Type B pancreatic cell (in vitro differentiated cells): ENCODE measurements at places on chromosomes 16 and 17.

DNA sequence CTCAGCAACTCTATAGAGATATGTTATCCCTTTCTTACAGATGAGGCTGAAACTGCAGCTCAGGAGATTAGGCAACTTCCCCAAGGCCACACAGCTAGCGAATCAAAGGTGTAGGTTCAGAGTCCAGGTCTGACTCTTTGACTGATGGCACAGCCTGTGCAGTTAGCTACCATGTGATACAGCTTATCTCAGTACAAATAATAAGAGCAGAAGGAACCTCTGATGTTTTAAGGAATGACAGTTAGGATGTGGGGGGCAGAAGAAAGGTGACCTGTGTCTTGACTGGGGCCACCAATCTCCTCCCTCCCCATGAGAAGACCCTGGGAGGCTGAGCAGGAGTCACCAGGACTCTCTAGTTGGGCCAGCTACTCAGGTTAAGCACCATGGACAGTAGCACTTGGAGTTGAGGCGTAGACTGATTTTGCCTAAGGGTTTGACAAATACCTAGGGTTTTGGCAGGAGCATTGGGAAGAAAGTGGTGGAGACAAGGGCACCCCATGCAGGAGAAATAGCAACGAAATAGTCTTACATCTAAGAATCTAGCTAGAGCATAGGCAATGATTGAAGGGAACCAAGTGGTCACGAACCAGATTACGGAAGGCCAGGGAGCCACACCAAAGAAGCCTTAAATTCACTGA is 22.8 kb upstream of the ACSM2B start:
- no peak for DNase-seq

DNA sequence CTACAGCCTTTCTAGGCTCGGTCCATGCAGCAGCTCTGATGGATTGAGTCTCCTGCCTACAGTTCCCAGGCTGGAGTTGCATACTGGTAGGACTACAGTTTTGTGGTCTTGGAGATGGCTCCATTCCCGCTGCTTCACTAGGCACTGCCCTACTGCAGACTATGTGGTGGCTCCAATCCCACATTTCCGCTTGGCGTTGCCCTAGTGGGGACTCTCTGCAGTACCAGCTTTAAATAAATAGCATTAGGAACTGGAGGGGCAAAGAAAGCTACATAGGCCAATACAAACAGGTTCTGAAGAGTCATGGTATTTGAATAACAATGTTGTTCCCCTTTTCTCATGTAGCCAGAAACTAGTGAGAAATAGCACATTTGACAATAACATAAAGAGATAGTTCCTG is 5.4 kb upstream of the GOSR2 start:
- no peak for DNase-seq

DNA sequence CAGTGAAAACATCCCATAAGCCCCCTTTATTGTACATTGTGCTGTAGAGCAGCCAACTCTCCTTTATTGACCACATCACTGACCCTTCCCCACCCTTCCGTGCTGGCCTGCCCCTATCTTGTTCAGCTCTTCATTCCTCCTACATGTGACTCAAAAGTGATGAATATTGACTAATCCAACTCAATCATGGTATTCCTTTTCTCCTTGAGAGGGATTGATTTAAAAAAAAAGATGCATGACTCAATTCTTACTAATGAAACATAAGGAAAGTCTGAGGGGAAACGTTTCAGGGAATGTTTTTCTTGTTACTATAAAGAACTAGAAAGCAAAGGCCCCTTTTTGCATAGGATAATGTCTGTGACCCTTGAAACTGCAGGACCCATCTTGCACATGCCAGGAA is 125.2 kb upstream of the SOX9 start:
- no peak for DNase-seq

- DNase-seq, result no peak
These were observed 3.2 kb upstream of the PABPN1L start for GRCh38 chr16:88869673-88869980.

DNA sequence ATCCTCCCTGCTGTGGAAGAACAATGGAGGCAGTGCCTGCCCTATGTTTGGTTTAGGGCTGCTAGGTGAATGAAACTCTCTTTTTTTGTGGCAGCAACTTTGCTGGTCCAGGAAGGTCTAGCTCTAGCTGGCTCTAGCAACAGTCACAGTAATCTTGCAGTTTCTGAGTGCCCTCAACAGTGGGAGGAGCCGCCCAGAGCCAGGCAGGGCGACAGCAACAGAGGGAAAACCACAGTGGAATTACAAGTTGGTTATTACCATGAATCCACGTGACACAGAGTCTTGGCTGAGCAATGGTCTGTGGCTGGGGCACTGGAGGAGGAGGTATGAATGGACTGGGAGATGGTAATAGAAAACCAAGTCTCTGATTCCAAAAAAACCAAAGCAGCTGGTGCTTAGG is 10.3 kb downstream of the HSPB9 start:
- no peak for DNase-seq

DNA sequence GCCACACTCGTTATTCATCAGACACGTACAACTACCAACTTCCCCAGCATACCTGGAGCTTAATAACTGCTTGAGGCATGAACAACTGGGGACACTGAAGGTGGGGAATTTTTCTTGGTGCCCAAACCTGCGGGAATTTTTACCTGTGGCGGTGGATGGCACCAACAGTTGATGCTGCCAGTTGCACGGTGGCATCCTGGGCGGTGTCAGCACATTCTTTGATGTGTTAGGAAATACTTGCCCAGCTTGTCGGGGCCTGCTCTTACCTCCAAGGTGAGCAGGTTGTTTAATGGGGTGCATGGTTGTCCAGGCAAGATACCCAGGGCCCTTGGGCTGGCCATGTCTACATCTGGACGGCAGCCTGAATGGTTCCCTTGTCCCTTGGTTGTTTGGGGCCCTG is 79.6 kb downstream of the CRISPLD2 start:
- no peak for DNase-seq

GRCh38 chr17:76546556-76547182 is 6.8 kb downstream of the PRCD start:
- no peak for DNase-seq

DNA sequence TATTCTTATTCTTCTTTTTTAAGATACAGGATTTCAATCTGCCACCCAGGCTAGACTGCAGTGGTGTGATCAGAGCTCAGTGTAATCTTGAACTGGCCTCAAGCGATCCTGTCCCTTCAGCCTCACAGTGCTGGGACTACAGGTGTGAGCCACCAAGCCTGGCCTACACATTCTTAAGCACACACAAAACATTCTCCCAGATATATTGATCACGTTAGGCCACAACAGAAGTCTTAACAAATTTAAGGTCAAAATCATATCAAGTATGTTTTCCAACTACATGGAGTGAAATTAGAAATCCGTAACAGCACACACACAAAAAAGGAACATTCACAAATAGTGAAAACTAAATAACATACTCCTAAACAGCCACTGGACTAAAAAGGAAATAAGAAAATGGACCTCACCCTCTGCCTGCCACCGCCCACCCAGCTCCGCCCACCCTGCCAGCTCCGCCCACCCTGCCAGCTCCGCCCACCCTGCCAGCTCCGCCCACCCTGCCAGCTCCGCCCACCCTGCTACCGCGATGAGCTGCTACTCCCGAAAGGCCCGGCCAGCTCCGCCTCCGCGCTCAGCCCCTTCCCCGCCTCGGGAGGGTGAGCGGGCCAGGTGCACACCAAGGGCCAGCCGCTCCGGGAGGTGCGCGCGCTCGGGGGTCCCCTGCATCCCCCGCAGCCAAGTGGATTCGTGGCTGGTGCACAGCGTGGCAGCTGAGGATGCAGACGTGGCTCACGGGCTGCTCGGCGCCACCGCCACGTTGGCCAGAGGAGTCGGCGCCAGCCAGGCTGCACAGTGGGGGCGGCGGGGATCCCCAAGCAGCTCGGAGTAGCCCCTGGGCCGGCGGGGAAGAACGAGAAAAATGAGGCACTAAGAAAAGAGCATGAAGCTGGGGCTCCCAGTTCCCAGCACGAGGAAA is 41.2 kb downstream of the C16orf87 start:
- DNase-seq, result peak; percentile 84

DNA sequence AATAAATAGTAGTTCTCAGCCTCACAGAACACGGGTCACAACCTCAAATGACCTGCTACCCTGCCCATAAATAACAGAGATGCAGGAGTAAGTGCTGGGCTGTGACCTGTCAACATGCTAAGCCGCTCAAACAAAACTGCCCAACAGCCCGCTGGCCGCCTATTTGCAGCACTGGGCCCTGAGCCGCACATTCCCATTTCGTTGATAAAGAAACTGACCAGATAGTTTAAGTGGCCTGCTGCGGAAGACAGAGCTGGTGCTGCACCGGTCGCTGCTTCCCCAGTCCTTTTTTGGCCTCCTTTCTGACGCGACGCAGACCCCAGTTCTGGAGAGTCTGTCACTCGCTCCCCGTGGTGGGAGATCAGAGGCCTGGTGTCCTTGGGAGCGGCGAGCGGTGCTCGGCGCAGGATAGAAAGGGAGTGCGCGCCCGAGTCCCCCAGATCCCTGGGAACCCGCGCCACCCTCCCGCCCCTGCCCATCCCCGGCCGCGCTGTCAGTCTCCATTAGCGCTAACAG is 349 bp upstream of the SLC6A2 start:
- DNase-seq, result no peak

DNA sequence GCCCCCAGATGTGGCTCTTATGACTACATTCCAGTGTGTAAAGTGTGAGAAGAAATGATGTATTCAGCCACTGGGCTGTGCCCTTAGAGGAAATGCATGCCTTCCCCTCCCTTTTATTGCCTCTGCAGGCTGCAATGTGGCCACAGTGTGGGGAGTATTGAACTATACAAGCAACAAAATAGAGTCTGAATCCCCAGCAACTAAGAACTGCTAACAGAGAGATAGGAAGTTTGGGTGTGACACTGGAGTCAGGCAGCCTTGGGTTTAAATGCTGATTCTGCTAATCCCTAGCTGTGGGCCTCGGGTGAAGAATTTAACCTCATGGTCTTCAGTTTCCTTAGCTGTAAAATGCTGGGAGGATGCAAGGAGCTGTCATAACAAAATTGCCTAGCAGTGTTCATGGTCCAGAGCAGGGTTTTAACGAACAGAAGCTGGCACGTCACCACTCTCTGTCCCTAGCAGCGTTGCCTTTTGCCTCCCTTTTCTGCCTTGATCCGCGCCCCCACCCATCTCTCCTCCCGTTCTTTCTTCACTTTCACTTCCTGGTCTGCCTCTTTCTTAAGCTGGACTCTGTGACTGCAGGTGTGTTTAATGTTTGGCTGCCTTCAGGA is 50.3 kb downstream of the KPNA2 start:
- DNase-seq, result no peak

- no peak for DNase-seq
These were observed 90.7 kb downstream of the TIMM22 start for GRCh38 chr17:1087381-1088241.

DNA sequence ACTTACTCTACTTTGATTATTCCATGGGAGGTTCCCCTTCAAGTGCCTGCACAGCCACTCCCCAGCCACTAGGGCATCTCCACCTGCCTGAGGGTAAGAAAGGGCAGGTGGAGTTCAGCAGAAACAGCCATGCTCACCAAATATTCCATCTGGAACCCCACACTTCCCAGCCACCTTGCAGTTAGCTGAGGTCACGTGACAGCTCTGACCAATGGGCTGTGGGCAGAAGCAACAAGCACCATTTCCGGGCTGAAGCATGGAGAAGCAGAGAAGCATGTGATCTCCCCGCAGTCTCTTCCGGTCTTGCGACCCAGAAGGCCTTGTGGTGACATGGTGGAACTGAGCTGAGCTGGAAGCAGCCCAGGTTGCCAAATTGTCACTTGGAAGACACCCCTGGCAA is 108.6 kb downstream of the CCT6B start:
- DNase-seq, result no peak

GRCh38 chr16:68403704-68404103 is 44.6 kb downstream of the SMPD3 start:
- DNase-seq, result no peak

- no peak for DNase-seq
These were observed 64.0 kb downstream of the GP2 start for GRCh38 chr16:20263138-20263855.

- DNase-seq, result no peak
These were observed 13.0 kb upstream of the MTSS2 start for GRCh38 chr16:70698901-70699300.

- DNase-seq, result no peak
These were observed 110.4 kb downstream of the SPAG9 start for GRCh38 chr17:51010173-51010675.

DNA sequence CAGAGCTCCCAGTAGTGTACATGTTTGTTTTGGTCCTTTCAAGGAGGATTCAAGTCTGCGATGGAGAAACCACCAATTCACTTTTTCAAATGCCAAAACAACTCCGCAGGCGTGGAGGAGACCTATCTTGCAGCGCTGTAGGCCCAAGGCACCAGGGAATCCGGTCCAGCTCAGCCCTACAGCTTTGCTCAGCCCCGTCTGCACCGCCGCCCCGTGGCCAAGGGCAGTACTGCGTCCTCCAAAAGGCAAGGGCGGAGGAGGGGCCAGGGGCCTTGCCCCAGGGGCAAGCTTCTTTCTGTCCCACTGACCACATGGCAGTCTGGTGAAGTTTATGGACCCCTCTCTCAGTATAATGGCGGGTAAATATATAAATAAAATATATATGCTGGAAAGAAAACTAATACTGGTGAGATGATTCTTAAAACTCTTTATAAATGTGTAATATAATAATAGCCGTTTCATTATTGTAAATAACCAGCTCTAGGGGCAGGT is 709 bp upstream of the CD300LG start:
- peak; percentile 86 for DNase-seq

DNA sequence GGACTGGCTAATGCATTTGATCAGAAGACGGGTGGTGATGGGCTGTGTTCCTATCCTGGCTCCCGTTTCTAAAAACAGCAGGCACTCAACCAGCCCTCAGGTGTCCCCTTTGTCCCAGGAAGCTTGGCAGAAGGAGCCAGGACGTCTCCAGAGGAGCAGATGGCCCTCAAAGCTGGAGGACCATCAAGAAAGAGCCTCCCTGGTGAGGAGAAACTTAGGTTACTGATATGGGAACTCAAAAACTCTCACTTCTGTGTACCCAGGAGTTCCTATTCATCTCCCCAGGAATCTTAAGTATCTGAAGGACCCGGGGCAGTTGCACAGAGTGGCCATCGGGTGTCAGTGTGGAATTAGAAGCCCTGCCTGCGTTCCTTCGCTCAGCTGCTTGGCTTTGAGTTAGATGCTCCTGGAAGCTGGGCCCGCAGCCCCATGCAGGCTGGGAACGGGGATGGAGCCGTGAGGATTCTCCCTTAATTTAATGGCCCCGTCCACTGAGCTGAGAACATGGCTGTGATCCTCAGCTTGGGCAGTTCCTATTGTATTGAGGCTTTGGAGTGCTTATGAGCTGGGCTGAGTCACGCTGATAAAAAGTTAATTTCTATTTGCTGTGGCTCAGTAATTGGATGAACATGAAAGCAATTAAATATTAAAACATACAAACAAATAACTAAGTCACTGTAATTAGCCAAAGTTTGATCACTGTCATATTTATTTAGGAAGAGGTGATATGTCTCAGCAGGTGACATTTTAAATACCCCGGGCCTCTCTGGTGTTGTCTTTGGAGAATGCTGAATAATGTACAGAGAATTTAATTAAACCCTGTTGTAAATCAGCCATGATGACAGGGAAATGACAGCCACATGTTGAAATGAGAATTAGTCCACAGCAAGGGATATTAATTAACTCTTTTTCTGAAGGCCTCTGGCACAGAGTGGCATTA is 402.1 kb downstream of the SEC14L1 start:
- DNase-seq, result peak; percentile 80

- no peak for DNase-seq
These were observed at the start of gene ANKS4B for GRCh38 chr16:21233521-21234150. ANKS4B (plus strand) TSS chr16:21233699; CDS start chr16:21233738, 39 bp downstream.
